ENCODE measurements at places on chromosomes 11 and 22.

GRCh38 chr11:113729456-113729855, 23.3 kb upstream of the TMPRSS5 start:
- DNase-seq = no peak

DNA sequence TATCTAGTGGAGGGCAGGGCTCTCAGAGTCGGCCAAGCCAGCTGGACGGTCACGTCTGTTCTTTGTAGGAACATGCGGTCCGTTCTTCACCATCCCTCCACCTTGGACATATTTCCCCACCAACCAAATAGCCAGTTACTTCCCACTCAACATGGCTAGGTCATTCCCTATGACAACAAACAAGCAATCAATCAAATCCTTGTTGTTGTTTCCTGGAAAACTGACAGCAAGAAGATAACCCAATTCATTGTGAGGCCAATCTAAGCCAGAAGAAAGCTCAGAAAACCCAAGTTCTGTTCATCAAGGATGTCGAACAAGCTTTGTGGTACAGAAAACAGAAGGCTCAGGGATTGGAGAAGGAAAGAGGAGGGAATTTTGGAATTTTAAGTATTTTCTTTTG, 10.9 kb downstream of the PLAAT5 start:
- DNase-seq = no peak

- no peak for DNase-seq
Measured at GRCh38 chr11:73596547-73596946, 1.4 kb downstream of the FAM168A start.

GRCh38 chr11:92886243-92886905, 83.1 kb upstream of the MTNR1B start:
- DNase-seq = peak; percentile 82

GRCh38 chr22:41799486-41800347, 762 bp upstream of the CCDC134 start:
- no peak for DNase-seq

GRCh38 chr11:118138839-118139420, 13.7 kb downstream of the SCN4B start:
- DNase-seq = no peak

Measured in NCI-H345 (cell line).